ENCODE measurements at places on chromosomes 2 and 18.

- DNase-seq, result no peak
Measured at GRCh38 chr2:27494944-27495554, at the start of gene FNDC4. TSS of gene FNDC4 (minus strand) at chr2:27495200. CDS start at chr2:27494679, 521 bp downstream.

DNA sequence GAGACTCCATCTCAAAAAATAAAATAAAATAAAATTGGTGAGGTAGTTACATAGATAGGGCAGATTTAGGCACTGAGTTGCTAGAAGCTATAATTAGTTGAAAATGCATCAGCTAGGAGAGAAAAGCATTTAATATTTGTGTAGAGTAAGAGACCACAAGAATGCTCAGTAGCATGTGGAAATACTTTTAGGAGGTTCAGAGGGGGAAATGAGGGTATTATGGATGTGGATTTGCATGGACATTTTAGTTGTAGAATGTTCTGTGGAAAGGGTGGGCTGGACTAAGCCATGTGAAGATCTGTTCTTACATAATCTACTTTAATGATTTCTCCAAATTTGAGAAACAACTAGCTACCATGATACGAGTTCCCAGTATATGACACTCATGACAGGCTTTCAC is 95.5 kb downstream of the ATP9B start:
- no peak for DNase-seq

- DNase-seq, result no peak
Measured at GRCh38 chr2:33412920-33413319, 63.5 kb upstream of the RASGRP3 start.

GRCh38 chr2:149278872-149279264 is 51.5 kb upstream of the LYPD6 start:
- DNase-seq, result no peak

GRCh38 chr2:201108341-201108740 is 7.6 kb upstream of the CFLAR start:
- DNase-seq, result no peak

All from upper lobe of right lung (tissue), 1 donor.